ENCODE measurements at places on chromosomes 3 and 15.

GRCh38 chr3:159929171-159930141 lies 59.2 kb upstream of the IL12A start:
- peak; percentile 59 for DNase-seq

- DNase-seq, result peak; percentile 59
Measured at GRCh38 chr15:75554717-75555116, 24.4 kb downstream of the PTPN9 start.

- DNase-seq, result no peak
Measured at GRCh38 chr3:102715030-102715697, 280.3 kb downstream of the ZPLD1 start.

GRCh38 chr15:88839146-88839545 lies 35.9 kb downstream of the ACAN start:
- DNase-seq, result no peak

GRCh38 chr3:126961191-126961790 lies 21.6 kb upstream of the PLXNA1 start:
- peak; percentile 69 for DNase-seq

- no peak for DNase-seq
Measured at GRCh38 chr15:70439304-70439877, 324.0 kb downstream of the UACA start.

- DNase-seq, result no peak
Measured at GRCh38 chr15:29708519-29708918, 113.7 kb downstream of the TJP1 start.

DNA sequence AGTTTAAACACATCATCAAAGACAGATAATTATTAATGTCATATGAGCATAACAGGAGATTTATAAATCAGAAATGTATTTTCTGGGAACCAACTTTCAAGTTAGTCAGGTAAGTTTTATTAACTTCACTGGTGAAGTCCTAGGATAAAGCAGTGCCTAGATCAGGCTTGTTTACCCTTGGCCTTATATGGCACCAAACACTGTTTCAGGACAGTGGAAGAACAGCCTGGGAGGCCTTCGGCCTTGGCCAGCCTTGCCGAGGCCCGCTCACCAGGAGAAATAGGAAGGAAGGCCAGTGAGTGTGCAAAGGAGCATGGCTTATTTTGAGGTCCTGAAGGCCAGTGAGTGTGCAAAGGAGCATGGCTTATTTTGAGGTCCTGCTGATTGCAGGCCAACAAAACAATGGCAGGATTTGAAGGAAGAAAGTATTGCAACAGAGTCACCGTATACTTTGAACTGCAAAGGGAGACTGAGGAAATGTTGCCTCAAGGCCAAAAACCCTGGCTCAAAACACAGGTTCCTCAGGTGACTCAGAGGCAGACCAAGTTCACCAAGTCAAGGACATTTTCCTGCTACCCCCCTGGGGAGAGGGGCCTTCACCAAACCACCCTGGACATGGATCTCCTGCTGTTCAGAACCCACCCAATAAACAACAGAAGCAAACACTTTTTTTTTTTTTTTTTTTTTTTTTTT lies 174.3 kb downstream of the TP63 start:
- DNase-seq, result no peak

DNA sequence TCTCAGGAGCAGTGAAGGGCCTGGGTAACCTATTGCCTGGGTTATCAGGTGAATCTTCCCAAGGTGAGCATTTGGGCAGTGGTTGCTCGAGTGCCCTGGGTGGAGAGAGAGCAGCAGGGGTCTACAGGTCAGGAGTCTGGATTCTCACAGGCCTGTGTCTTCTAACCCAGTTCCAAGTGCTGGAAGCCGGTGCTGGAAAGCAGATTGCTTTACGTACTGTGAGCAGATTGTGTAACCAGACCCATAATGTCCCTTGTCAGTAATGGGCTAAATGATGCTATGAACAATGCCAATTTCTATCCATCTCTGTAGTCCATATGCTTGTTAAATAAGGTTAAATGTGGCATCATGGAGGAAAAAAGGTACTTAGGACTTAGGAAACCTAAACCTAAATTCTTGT lies 106.5 kb downstream of the TPRG1 start:
- DNase-seq, result no peak

- no peak for DNase-seq
Measured at GRCh38 chr15:40331026-40331425, 7.5 kb downstream of the INAFM2 start.

All from fibroblast of the conjunctiva (primary cell).